ENCODE measurements at places on chromosomes 2 and 18. TPM values are rescaled to one million over a fixed set of nuclear protein-coding genes. Genes with fewer than 3 reads are reported as not detected.

The IL36RN gene
- not detected for total RNA-seq

- peak; percentile 50 for DNase-seq
These were observed 500.0 kb upstream of the SETBP1 start for GRCh38 chr18:44180683-44181082.

GRCh38 chr2:228602288-228602687, 420.8 kb upstream of the SPHKAP start:
- no peak for DNase-seq

GRCh38 chr2:200625958-200626363, 40.1 kb downstream of the AOX1 start:
- DNase-seq, result peak; percentile 64

GRCh38 chr2:7023542-7023941, 106.3 kb downstream of the RNF144A start:
- peak; percentile 76 for DNase-seq

DNA sequence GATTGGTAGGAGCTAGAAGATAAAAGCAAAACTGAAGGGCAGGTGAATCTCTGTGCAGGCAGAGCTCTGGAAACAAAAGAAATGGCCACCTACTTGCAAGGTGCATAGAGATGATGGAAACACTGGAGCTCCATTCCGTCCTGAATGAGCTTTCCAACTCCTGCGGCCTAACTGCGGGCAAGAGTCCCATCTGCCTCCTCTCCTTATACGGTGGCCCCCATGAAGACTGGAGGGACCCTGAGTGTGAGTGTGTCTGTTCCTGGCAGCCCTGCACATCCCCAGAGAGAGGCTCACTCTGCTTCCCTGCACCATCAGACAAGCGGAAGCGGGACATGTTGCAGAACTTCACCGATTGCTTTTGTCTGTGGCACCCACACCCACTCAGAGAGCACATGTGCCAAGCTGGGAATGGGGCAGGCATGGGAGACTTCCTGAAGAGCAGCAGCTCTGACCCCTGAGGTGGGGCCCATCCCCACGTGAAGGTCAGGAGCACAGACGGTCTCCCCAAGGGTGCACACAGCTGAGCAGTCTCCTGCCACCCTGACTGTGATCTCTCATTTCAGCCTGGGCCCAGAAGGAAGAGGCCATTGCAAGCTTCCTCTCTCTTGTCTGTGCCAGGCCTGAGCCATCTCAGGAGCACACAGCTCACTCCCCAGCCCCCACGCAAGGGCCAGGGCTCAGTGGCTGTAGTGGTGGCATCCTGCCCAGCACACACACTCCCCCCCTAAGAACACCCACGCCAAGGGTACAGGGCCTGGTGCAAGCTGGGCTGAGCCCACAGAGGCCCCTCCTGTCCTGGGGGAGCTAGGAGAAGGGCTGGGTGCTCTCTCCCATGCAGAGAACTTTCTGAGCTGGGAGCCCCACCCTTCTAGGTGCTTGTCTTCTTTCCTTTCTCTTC, 75.3 kb downstream of the STPG4 start:
- DNase-seq, result no peak

GRCh38 chr2:219736209-219736608, 108.8 kb downstream of the SLC4A3 start:
- DNase-seq, result peak; percentile 87

- DNase-seq, result peak; percentile 57
These were observed 56.6 kb downstream of the EPG5 start for GRCh38 chr18:45910405-45911023.

The L3MBTL4 gene
- 5.8 TPM for total RNA-seq
